ENCODE measurements at places on chromosomes 2 and 18.

GRCh38 chr2:33484042-33484621, 7.7 kb downstream of the RASGRP3 start:
- no peak for DNase-seq

- DNase-seq, result no peak
Observed at GRCh38 chr2:155842103-155842502, 490.4 kb downstream of the NR4A2 start.

DNA sequence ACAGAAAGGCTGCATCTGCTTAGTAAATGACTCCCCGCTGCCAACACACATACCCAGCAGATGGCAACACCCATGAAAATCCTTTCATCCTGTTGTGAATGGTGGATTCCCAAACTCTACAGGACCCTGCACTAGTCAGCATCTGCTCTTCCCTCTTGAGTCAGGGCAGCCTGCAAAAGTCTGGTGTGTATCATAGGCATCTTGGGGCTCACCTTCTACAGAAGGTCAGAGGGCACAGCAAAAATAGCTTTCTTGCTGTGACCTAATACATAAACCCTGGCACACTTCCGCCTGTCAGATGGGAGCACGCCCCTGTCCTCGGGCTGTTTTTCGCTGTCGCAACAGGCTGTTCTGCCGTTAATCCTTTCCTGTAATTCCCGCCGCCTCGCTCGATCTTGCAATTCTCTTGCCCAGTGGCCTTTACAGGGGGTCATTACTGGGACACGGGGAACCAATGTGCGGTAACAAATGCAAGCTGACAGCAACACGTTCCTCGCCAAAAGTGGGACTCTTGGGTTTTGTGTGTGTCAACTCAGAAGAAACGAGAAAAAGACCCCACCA, 19.9 kb upstream of the SCYGR1 start:
- no peak for DNase-seq

DNA sequence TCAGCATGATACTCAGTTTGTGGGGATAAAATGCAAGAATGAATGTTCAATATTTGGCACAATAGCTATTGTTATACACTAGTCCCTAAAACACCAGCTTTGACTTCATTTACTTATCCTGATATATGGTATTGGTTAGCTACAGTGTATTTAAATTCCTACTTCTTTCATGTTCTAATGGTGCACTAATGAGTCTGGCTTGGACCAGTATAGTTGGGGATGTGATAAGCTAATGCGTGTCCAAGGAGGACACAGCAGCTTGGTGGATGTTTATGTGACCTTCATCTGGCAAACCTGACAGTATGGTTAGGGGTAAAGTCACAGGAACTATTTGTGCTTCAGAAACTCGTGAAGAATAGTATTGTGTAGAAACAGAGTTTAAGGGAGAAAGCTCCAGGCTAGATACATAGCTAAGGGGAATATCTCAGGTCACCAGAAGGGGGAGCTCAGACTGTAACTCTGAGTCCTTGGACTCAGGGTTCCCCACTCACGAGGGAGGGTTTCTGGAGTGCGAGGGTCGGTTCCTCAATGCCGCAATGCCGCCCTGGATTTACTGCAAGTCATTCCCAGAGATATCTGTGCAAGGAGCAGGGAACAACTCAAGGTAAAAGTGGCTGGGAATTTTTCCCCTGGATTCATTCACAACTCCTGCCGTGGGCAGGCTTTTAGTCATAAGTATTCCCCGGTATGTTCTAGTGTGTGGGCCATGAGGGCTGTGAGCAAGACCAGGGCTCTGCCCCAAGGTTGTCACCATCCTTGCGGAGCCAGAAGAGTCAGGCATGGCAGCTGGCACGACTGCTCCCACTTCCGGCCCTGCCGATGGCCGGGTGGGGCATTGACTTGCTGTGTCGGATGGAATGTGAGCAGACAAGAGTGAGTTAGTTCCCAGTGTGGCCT, 14.5 kb downstream of the IL1R2 start:
- DNase-seq, result no peak

- no peak for DNase-seq
Observed at GRCh38 chr2:11712866-11713265, 33.6 kb upstream of the LPIN1 start.

All from posterior cingulate gyrus (tissue), 11 donors.